ENCODE measurements at places on chromosomes 6 and 20. TPM values are rescaled to one million over a fixed set of nuclear protein-coding genes. Genes with fewer than 3 reads are reported as not detected.

GRCh38 chr20:46761566-46761965, 52.1 kb downstream of the SLC2A10 start:
- DNase-seq = no peak

DNA sequence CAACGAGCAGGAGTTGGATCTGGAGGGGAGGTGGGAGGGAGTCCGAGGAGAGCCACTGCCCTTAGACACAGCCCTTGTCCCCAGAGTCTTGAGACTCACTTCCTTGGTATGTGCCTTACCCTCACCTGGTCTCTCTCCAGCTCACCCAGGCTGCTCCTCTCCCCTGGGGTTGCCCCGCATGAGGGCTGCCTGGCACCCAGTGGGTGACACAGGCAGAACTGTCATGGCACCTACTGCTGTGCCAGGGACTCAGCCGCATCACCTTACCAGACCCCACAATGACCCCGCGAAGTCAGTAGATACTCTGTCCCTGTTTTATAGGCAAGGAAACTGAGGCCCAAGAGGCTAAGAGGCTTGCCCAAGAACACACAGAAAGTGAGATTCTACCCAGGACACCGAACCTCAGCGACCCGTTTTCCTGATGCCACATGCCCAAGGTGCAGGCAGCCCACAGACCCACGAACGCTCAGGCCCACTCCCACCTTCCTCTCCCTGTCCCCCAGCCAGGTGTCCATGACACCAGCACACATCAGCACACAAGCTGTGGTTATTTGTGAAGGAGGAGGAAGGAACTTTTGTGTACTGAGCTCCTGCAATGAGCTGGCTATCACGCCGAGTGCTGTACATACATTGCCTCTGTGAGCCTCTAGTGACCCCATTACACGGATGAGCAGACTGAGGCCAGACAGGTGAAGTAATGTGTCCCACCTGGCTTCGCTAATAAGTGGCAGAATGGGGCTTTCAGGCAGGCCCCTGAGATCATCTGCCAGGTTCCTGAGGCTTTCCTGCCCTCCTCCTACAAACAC, 168.1 kb downstream of the GRM4 start:
- DNase-seq = no peak

GRCh38 chr6:100432136-100432535, 32.6 kb downstream of the SIM1 start:
- no peak for DNase-seq

DNA sequence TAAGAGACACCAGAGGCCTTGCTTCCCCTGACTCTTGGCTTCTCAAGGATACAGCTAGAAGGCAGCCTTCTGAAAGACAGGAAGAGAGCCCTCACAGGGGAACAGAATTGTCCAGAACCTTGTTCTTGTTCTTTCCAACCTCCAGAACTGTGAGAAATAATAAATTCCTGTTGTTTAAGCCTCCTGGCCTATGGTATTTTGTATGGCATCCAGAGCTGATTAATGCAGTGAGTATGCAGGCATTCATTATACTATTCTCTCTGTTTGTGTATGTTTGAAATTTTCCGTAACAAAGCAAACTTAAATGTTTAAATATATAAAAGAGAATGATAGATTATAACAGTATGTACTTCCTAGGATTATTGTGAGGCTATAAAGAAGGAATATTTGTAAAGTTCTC, 903.4 kb upstream of the FLRT3 start:
- no peak for DNase-seq

TSHZ2 gene
- polyA plus RNA-seq = 1.4 TPM
